Foreskin keratinocyte (primary cell): ENCODE measurements at places on chromosomes 3 and 15.

GRCh38 chr3:25782938-25783660 lies at the start of gene NGLY1:
TSS of gene NGLY1 (minus strand) at chr3:25783443. CDS start at chr3:25783390, 53 bp downstream.
- peak; percentile 26 for DNase-seq

GRCh38 chr15:88397506-88397905 lies 69.7 kb downstream of the MRPL46 start:
- DNase-seq: no peak

GRCh38 chr3:123687286-123687685 lies 102.4 kb upstream of the HACD2 start:
- DNase-seq: no peak

- DNase-seq: no peak
Measured at GRCh38 chr15:81398456-81398855, 24.4 kb upstream of the TMC3 start.

DNA sequence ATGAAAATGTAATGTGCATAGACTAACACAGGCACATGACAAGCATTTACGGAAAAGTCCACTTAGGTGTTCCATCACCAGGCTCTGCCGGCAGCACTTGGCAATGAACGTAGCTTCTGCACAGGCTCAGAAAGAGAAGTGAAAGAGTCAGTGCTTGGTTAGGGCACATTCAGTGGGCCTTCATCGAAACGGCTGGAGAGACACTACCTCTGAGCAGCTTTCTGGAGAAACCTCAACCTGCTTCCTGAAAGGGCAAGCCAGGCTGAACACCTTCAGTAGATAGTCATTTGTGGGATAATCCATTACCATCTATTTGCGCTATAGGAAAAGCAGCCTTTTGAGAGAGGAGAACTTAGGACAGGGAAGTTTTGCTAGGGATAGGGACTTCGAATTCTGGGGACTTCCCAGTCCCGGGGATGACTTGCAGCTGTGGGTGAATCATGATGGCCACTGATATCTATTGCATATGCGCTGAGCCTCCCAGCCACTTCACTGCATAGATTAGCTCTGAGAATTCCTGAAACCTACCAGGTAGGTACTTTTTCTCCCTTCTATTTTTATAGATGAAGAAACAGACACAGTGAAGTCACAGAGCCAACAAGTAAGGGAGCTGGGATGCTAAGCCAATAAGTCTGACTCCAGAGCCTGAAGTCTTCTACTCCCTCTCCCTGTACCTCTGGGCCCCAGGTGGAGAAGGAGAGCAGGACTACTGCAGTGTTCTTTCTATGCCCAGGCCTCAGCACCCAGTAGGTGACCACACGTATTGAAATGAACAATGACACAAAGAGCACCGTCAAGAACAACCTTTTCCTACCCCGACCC lies 4.2 kb upstream of the SH2D7 start:
- no peak for DNase-seq

- no peak for DNase-seq
Measured at GRCh38 chr3:42689421-42690014, 4.2 kb downstream of the KLHL40 start.

DNA sequence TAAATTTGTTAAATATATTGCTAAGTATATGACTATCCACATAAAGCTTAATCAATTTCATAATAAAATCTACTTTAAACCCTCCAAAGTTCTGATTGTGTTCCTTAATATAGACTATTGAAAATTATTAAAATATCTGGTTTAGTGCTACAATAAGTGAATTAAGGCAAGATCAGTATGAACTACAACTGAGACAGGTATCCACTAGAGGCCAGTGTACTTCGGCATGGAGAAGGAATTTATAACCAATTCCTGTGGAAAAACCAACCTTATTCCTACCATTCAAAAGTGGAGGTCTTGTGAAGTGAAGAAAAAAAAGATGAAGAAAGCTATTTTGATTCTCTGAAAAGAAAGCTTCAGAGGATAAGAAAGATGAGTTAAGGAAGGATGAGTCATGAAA lies 237.7 kb downstream of the SUCLG2 start:
- DNase-seq: no peak

DNA sequence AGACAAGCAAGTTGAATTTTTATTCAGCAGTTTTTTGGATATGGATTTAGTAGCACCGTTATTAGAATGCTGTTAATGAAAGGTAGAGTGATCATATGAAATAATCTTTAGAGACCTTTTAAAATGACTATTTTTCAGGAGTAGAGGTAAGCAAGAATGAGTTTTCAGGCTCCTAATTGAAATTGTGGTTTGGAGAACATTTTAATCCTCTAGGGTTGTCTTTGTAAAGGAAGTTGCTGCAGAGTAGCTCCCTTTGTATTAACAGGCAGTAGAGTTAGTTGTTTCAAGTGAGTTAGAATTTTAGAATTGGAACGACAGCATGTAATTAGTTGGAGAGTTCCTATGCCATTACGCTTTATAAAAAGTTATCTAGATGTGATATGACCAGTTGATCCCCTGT lies 27.2 kb upstream of the EDEM1 start:
- no peak for DNase-seq

DNA sequence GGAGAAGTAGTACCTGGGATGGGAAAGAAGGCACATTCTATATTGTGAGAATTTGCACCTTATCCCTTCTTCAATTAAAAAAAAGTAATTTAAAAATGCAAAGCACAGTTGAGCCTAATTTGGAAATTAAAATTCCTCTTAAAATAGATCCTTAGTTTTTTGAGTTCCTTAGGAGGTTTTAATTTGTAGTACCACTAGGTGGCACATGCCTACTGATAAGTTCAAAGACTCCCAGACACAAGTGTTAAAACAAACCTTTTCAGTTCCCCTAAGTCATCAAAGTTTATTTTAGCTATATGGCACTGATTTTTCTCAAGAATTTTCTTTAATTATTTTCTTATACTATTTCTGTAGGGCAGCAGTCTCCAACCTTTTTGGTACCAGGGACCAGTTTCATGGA lies 127.6 kb upstream of the AZI2 start:
- DNase-seq: peak; percentile 29

GRCh38 chr3:194323785-194324735 lies 27.1 kb downstream of the CPN2 start:
- peak; percentile 78 for DNase-seq

DNA sequence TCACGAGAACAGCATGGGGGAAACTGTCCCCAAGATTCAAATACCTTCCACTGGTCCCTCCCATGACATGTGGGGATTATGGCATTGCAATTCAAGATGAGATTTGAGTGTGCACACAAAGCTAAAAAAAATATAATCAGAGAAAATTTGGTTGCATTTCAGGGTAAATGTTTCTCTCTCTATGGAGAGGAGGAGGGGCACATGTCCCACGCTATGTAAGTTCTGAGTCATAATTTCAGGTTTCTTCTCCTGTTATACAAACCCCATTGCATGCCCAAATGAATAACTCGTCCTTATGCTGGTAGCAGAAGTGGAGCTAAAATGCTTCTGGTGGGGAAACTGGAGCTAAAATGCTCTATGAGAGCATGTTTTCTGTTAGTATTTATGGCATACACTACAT lies 209.7 kb upstream of the DCBLD2 start:
- peak; percentile 66 for DNase-seq

GRCh38 chr3:103712320-103713008 lies 1277.6 kb downstream of the ZPLD1 start:
- peak; percentile 82 for DNase-seq

- peak; percentile 76 for DNase-seq
Measured at GRCh38 chr3:29183346-29184087, 97.4 kb upstream of the RBMS3 start.

GRCh38 chr3:135889443-135889842 lies 76.1 kb upstream of the PPP2R3A start:
- DNase-seq: no peak

DNA sequence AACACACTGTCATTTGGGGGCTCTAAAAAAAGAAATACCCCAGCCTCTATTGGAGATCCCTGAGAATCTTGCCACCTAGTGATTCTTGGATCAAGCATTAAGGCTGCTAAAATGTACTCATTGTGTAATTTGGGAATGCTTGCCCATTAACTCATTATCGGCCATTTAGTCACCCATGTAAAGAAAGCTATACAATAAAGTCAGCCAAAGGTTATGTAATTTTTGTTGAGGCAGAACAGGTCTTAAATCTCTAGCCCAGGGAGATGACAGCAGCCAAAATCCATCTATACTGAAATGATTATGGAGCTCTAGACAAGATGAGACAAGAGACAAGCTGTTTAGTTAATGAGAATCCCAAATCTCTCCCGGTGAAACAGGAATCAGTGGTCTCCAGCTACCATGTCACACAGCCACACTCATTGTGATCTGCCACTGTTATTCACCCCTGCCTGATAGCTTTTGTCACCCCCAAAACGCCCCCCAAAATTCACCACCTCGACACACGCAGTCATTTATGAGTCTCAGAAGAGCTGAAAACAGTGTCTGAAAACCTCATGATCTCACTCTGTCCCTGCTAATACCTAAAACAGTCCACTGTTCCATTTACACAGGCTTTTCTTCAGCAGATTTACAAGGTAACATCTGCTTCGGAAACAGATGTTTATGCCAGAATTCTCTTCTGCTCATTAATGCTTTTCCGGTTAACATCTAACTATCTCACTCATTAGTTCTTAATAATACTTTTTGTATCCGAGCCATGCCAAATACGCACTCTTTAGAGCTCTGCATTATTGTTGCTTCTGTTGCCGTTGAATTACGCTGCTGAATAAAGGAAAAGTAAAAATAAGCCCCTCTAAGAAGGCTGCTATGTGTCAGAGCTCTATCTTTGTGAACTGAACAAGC lies 138.5 kb downstream of the RORA start:
- peak; percentile 7 for DNase-seq

DNA sequence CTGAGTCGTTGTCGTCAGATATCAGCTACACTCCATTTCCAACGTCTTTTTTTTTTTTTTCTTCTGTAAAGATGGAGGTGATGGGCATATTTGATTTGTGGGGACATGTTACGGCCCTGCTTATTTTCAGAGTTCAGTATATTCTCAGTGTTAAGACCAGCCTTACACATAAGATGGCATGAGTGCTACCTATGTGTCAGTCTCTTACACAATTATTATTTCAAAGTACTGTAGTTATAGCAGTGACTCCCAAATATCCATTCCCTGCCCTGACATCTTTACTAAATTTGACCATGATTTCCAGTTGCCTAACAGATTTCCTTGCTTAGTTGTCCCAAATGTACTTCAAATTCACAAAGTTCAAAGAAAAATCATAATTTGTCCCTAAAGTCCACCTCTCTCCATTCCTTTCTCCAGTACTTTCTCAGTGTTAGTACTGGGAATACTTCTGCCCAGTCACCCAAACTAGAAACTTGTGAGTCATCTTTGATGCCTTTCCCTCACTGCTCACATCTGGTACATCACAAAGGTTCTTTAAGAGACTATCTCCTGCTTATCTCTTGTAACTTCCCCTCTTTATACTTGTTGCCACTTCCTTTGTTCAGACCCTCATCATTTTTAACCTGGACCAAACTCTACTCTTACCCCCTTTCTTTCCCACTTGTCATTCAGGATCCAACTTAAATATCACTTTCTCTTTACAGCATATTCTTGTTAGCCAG lies 67.0 kb downstream of the ZNF609 start:
- DNase-seq: peak; percentile 74

DNA sequence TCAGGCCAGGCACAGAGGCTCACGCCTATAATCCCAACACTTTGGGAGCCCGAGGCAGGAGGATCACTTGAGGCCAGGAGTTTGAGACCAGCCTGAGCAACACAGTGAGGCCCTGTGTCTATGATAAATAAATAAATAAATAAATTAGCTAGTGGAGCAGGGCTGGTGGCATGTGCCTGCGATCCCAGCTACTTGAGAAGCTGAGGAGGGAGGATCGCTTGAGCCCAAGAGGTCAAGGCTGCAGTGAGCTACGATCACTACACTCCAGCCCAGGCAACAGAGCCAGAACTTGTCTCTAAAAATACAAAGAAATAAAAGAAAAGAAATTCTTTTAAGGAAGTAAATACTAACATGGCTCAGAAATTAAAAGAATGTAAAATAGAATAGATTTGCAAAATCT lies 91.8 kb downstream of the LIPC start:
- DNase-seq: no peak

DNA sequence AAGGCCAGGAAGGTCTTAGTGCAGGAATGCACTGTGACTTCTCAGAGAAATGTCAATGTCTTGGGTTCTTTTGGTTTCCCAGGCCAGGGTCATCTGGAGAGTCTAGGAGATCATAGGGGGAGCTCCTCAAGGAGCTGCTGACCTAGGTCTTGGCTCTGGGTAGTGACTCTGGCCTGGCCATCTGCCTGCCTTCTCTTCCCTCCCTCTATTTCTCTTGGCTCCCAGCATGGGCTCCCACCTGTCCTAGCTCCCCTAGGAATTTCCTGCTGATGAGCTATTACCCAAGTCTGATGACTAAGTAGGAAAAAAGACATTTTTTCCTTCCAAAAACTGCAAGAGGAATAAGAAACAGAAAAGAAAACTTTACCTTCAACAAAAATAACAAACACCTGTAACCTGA lies 57.4 kb downstream of the BSN start:
- no peak for DNase-seq

DNA sequence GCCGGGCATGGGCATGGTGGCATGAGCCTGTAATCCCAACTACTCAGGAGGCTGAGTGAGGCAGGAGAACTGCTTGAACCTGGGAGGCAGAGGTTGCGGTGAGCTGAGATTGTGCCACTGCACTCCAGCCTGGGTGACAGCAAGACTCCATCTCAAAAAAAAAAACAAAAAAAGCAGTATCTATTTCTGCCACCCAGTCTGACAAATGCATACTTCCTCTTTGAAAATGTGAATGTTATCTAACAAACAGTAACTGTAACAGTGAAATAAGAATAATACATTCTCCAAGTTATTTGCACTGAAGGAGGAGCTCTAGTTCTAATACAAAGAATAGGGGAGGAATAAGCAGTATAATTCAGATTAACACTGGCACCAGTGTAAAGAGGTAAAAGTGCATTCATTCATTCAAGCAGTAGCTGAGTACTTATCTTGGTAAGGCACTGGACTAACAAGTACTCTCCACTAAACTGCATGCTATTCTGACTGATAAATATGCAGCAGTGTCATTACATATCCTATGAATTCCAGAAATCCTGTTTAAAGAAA lies 12.9 kb downstream of the VPS13C start:
- DNase-seq: no peak

DNA sequence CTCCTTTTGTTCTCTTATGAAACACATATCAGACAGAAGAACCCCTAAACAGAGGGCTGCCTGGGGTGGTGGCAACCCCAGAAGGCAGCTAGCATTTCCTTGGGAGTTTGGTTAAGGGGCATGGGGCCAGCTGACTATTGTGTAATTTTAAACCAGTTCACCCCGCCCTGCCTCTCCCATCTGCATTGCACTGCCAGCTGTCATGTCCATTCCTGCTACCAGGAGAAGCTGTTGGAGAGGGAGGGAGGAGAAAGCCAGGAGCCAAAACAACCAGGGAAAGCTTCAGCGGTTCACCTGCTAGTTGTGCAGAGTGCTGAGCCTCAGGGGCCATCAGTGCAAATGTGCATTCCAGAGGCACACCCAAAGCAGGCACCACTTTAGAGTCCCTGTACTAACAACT lies 47.6 kb upstream of the ATP1B3 start:
- peak; percentile 60 for DNase-seq
